Stimulated activated CD4-positive, alpha-beta T cell treated with anti-CD3 and anti-CD28 coated beads, TNF-alpha, amount 100 ng/mL, for 1 hour (primary cell): ENCODE measurements at places on chromosomes 13 and 19.

DNA sequence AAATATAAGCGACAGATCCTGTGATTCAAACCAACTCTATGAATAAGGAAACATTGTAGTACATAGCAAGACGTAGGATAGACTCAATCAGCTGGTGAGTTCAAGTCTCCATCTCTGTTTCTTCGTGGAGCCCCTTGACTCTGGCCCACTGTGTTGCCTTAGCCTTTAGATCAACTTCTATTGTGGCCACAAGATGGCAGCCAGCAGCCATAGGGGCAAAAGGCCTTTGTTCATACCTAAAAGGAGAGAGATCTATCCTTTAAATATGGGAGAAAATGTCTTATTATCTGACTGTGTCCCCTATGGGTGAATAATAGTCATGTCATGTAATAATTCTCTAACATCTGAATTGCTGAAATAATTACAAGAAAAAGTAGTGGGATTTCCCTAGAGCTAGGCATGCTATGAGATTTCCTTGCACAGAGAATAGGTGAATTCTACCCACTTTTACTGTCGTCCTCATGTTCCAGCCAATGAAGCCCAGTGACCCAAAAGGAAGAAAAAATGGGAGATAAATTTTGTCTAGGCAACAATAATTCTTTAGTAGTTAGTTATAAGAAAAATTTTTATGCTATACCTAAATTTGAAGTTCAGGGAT is 129.4 kb downstream of the PCDH20 start:
- no peak for DNase-seq

DNA sequence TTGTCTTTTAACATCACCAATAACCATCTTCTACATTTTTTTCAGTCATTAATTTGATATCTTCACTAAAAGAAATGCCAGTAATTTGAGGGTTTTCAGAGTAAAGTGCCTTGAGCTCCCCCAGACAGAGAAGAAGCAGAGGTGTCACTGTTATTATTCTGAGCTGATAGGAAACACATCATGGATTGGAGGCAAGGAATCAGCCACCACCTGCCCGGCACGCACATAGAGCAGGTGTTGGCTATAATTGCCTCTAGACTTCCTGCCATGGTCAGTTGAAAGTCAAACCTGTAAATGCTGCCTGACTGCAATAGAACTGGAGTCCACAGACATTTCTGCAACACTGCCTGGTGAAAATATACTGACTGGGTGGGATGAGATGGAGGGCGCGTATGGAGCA is 776.6 kb downstream of the UQCRFS1 start:
- DNase-seq = no peak

DNA sequence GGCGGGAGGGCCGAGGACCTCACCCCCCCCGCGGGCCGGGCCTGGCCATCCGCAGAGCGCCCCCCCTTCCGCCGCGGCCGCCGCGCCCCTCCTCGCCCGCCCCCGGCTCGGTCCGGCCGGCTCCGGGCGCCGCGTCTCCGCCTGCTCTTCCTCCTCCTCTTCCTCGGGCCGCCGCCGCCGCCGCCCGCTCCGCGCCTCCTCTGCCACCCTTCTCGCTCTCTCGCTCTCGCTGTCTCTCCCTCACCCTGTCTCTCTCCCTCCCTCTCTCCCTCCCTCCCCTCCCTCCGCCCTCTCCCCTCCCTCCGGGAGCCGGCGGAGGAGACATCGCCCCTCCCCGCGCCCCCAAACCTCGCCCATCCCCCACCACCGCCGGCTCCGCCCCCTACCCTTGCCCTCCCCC is at the start of gene SHANK1:
SHANK1 (minus strand) TSS at position 237 of the 400 bp plus-strand sequence. CDS start 2,883 bp downstream, outside the sequence.
- no peak for DNase-seq

GRCh38 chr19:29834991-29835846 is 23.4 kb downstream of the CCNE1 start:
- no peak for DNase-seq

DNA sequence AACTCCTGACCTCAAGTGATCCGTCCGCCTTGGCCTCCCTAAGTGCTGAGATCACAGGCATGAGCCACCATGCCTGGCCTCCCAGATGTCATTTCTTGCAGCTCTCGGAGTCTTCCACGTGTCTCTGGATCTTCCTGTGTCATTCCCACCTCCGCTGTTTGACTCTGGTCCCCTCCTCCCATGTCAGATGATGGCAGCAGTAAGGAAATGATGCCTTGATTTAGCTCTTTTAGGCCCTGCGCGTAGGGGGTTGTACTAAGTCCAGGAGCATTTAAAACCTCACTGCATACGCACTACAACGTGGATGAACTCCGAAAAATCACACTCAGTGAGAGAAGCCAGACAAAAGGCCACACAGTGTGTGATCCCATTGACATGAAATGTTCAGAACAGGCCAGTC is 113.1 kb downstream of the GNG7 start:
- DNase-seq = no peak

- DNase-seq = no peak
Measured at GRCh38 chr13:82330499-82330898, 1551.8 kb downstream of the SLITRK1 start.

- DNase-seq = no peak
Measured at GRCh38 chr19:49151267-49152118, 3.7 kb downstream of the HRC start.

GRCh38 chr19:29476528-29476927 is 49.3 kb upstream of the VSTM2B start:
- DNase-seq = no peak

GRCh38 chr13:68948586-68948985 is 1159.0 kb upstream of the ATXN8OS start:
- no peak for DNase-seq

- DNase-seq = no peak
Measured at GRCh38 chr13:80441968-80442367, 101.0 kb upstream of the SPRY2 start.

DNA sequence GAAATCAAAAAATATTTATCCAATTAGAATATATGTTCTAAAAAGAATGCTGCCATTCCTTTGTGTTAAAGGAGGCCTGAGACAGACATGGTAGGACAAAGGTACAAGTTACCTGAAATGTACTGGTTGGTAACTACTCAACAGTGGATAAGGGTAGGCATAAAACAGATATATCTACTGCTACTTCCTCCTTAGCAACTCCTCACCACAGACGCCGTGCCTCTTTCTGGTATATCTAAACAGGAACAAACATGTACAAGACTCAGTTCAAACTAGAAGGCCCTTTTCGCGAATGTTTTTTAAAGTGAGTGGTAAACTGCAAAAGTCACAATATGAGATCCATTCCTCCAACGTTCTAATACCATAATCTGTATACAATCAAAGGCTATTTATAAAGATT is 86.9 kb downstream of the TBC1D4 start:
- no peak for DNase-seq

DNA sequence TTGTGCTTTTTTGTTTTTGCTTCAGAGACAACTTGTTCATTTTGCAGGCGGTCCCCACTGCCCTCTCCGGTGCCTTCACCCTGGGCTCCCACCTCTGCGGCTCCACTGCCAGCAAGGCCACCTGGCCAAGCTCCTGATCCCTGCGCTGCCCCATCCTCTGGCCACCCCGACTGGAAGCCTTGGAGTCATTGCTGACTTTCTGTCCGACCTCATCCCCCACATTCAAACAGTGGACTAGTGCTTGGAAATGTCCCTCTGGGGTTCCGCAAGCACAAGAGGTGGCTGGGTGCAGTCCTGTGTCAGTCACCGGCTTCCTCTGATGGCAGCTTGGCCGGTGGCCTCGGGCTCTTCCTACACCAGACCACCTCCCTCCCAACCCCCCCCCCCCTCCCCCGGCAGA is 17.0 kb downstream of the IL17D start:
- DNase-seq = no peak

DNA sequence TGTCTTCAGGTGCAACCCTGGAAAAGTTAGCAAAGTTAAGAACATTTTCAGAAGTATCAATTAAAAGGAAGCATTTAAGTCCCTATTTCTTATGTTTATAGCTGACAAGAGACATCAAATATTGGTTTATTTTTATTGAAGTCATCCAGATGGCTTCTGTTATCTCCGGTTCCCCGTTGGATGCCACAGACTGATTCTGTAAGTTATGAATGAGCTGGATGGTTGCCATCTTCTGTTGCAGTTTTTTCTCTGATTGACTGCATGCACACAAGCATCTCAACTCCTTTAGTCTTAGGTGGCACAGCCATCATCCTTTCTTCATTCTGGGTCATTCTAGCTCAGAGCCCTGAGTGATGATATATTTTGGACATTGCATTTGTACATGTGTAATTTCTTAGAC is 10.6 kb upstream of the OXGR1 start:
- DNase-seq = no peak

DNA sequence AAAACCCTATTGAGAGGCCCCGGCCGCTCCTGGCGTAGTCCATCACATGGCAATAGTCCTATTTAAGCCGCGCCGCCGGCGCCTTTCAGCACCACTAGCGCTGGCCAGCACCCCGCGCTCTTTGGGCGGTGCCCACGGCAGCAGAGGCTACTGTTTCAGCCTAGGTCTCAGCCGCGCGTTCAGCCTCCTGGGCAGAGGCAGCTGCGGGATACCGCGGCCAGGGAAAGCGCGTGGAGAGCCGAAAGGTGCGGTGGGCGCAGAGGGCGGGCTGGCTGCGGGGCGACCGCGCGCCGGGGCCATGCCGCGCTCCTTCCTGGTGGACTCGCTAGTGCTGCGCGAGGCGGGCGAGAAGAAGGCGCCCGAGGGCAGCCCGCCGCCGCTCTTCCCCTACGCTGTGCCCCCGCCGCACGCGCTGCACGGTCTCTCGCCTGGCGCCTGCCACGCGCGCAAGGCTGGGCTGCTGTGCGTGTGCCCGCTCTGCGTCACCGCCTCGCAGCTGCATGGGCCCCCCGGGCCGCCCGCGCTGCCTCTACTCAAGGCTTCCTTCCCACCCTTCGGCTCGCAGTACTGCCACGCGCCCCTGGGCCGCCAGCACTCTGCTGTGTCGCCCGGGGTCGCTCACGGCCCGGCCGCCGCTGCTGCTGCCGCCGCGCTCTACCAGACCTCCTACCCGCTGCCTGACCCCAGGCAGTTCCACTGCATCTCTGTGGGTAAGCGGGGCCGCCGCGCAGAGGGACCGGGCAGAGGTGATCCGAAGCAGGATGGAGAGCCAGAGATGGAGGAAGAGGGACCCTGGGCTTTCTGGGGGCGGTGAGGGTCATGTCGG is at the start of gene GSX1:
GSX1 (plus strand) TSS at position 91 of the 826 bp plus-strand sequence; CDS start at position 299, 208 bp downstream.
- DNase-seq = no peak

- no peak for DNase-seq
Measured at GRCh38 chr19:16342002-16342715, 17.5 kb downstream of the KLF2 start.

DNA sequence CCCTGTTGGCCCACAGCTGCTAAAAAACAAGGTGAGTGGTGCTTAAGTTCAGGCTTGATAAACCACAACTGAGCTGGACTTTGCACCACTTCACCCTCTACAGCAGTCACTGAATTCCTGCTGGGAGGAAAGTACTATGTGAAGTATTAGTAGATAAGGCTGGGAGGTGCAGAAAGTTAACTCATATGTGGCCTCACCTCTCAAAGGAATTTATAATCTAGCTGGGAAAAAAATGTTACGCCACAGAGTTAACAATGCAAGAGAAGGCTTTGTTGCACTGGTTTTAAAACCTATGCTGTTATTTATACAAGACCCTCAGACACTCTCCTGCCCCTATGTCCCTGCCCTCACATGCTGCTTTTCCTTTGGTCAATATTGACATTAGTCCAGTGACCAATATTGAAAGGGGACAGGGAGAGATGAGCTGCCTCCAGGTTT is 60.9 kb downstream of the LIG4 start:
- no peak for DNase-seq

DNA sequence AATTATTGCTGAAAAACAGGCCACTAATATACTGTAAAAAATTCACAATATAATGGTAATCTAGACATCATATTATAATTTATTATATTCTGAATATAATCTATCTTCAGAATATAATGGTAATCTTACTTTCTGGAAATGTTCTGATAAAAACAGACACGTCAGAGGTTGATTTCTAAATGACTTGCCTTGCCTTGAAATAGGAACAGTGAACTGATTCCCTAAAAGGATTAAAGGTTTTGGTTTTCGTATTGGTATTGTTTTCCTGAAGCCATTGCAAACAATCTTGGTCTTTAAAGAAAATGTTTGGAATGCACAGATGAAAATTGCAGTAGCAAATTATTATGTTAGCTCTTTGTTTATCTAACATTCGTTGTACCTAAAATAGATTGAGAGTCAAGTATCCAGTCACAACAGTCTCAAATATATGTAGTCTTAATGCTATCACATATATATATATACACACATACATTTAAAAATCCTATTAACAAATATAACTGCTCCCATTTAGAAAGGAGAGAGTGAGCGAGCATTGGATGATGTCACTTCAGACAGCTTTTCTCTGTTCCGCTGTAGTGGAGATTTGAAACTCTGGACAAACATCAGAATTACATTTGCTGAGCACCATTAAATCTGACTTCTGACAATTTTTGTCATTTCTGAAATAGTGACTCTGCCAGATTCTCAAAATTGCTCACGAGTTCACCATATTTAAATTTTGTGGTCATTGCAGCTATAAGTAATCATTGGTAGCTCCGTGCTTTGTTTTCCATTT is 1.7 kb downstream of the ITM2B start:
- DNase-seq = no peak

DNA sequence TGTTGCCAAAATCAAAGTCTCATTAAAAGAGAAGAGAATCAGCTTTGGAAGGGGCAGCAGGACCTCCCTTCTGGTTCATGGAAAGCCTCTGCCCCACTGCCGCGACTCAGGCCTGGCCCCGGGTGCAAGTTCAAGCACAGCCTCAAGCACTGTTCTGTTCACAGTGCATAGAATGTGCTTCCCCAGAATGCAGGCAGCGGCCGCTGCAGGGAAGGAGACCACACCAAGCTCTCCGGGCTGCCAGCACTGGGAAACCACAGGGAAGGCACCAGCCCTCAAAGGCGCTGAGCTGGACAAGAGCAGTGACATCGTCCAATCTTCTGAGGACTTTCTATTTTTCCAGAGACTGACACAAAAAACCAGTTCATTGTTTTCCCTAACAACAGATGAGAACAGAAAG is 55.5 kb downstream of the CRYL1 start:
- DNase-seq = no peak

DNA sequence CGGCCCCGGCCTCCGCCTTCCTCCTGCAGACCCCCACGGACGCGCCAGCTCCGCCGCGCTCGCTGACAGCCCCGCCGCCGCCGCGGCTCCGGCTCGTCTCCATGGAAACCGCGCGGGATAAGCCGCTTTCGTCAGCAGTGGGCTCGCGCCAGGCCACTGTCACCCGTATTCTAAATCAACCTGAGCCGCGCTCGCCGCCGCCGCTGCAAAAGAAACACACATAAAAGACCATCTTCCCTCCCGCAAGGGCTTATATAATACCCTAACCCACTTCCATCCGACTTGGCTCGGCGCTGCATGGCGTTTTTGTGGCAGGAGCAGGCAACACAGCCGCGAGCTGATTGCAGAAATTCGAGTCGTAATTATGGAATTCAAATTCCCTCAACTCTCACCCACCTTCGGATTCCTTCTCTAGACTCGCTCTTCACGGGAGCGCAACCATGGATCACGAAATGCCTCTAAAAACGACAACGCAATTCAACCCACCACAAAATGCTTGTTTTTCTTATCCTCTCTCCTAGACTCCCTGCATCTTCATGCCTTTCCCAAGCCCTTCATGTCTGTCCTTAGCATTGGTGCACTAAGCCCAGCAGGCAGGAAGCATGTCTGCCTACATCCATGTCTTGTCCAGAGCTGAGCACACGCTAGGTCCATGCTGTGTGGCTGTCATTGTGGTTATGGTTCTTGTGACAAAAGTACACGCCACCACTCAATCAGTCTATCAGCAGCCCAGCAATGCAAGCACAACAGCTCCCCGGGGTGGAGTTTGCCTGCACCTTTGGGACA is at the start of gene AMER2:
AMER2 (minus strand) TSS at position 772 of the 786 bp plus-strand sequence; CDS start at position 103, 669 bp downstream.
- DNase-seq = no peak
